ENCODE measurements at places on chromosomes 13 and 19.

- DNase-seq, result no peak
Observed at GRCh38 chr19:19031891-19032290, 1.4 kb downstream of the SUGP2 start.

- DNase-seq, result no peak
Observed at GRCh38 chr13:109331011-109331433, 455.4 kb downstream of the IRS2 start.

DNA sequence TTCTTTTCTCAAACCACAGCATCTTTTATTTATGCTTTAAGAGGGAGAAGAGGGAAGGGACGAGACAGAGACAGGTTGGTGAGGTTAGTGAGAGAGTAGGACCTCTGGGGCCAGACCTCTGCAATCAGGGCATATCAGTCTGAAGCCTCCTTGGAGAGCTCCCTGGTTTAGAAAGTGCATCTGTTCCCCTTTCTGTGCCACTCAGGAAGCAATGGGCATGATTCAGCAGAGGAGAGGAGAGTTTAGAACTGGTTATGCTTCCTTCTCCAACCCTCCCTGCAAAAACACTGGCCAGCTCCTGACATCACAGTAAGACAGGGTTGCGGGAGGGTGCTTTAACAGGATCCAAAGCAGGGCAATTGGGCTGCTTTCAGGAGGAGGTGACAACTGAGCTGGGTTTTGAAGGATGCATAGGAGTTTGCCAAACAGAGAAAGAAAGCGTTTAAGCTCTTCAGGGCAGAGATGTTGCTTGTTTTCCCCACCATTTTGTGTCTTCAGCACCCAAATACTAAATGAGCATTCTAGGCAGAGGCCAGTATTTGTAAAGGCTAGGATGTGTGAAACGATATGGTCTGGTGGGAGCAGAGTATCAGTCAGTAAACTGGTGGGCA, 33.1 kb downstream of the CERS4 start:
- no peak for DNase-seq

- DNase-seq, result no peak
Observed at GRCh38 chr13:43448605-43449336, 338.0 kb downstream of the ENOX1 start.
